ENCODE measurements at places on chromosomes 7 and 10. TPM values are rescaled to one million over a fixed set of nuclear protein-coding genes. Genes with fewer than 3 reads are reported as not detected.

DNA sequence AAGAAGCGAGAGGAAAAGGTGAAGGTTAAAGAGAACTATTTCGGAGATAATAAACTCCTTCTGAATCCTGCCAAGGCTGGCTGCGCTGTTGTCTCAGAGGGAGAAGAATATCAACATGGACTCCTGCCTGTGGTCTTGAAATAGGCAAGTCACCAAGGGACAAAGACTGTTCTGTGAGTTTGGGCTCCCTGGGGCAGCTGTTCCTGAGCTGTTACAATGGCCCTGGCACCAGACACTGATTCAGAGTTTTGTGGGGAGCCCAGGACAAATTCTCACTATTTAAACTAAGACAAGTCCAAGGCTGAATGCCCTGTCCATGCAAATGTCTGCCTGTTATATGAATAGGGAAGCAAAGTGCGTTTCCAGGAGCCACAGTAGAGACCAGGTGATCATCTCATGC is 81.4 kb downstream of the PRPF18 start:
- DNase-seq: no peak

DNA sequence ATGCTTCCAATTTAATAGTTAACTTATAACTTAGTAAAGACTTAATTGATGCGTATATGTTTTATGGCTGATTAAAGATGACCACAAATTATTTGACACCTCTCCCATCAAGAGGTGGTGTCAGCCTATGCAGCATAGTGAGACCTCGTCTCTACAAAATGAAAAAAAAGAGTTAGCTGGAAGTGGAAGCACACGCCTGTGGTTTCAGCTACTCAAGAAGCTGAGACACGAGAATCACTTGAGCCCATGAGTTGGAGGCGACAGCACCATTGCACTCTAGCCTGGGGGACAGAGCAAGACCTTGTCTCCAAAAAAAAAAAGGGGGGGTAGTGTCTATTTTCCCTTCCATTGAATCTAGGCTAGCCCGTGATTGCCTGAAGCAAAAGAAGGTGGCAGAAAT is 99.1 kb upstream of the ABI1 start:
- no peak for DNase-seq

RAB19 gene
- 21.5 TPM for total RNA-seq

ANKRD61 gene
- total RNA-seq: not detected

Measured in mucosa of descending colon (tissue), 3 donors.